ENCODE measurements at places on chromosomes 5 and 9.

GRCh38 chr9:135907006-135907430, 328 bp downstream of the CAMSAP1 start:
- DNase-seq: no peak

GRCh38 chr9:112925058-112925641, 34.5 kb upstream of the SLC46A2 start:
- peak; percentile 31 for DNase-seq

DNA sequence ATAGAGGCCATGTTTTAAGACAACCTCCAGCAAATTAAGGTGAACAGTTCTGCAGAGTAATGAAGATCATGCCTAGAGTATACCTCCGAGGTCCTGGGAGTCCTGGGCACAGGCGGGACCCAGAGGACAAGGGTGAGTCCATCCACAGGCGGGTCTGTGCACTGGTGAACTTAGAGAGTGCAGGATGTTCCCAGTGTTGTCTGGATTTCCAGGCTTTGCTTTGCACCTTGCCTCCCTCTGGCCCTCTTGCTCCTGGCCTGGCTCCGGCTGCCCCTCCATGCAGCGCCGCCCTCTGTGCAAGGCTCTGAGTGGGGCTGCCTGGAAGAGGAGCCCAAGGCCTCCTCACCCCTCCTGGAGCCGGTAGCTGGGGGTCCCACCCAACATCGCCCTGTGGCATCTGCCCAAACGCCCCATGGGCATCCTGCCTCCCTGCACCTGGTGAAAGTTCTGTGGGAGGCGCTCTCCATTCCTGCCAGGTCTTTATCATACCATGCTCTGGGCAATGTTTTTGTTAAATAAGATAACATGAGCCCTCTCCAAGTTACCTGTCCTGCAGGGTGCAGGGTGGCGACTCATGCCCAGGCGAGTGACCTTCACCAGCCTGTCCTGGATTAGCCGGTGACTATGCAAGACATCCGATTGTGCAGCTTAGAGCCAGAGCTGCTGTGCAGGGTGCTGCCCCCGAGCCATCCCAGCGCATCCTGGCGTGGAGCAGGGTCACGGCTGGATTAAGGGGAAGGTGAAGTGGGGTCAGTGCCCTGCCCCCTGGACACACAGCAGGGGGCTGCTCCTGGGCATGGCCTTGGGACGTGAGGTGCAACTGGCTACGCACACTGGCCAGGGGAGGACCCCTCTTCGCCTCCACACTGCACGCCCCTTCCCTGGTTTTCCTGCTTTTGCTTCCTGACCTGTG, 41.3 kb upstream of the LPCAT1 start:
- DNase-seq: no peak

- DNase-seq: peak; percentile 20
Measured at GRCh38 chr5:64519263-64519662, 13.4 kb downstream of the RGS7BP start.

DNA sequence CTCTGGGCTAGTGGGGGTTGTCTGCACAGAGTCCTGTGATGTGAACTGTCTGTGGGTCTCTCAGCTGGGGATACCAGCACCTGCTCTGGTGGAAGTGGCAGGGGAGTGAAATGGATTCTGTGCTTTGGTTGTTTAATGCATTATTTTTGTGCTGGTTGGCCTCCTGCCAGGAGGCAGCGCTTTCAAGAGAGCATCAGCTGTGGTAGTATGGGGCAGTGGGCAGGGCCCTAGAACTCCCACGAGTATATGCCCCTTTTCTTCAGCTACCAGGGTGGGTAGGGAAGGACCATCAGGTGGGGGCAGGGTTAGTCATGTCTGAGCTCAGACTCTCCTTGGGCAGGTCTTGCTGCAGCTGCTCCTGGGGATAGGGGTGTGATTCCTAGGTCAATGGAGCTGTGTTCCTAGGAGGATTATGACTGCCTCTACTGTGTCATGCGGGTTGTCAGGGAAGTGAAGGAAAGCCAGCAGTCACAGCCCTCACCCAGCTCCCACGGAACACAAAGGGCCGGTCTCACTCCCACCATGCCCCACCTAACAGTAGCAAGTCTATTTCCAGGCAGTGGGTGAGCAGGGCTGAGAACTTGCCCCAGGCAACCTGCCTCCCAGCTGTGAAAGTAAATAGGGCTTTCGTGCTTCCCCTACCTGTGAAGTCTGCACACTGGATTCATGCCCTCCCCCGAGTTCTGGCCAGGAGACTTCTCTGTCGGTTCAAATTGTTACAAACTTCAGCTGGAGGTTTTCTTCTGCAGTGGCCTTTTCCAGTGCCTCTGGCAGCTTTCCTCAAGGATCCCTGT, 25.7 kb upstream of the FAM81B start:
- DNase-seq: no peak

- no peak for DNase-seq
Measured at GRCh38 chr5:1959231-1959630, 76.5 kb upstream of the IRX4 start.

GRCh38 chr9:28050941-28051340, 477.7 kb upstream of the C9orf72 start:
- DNase-seq: no peak

DNA sequence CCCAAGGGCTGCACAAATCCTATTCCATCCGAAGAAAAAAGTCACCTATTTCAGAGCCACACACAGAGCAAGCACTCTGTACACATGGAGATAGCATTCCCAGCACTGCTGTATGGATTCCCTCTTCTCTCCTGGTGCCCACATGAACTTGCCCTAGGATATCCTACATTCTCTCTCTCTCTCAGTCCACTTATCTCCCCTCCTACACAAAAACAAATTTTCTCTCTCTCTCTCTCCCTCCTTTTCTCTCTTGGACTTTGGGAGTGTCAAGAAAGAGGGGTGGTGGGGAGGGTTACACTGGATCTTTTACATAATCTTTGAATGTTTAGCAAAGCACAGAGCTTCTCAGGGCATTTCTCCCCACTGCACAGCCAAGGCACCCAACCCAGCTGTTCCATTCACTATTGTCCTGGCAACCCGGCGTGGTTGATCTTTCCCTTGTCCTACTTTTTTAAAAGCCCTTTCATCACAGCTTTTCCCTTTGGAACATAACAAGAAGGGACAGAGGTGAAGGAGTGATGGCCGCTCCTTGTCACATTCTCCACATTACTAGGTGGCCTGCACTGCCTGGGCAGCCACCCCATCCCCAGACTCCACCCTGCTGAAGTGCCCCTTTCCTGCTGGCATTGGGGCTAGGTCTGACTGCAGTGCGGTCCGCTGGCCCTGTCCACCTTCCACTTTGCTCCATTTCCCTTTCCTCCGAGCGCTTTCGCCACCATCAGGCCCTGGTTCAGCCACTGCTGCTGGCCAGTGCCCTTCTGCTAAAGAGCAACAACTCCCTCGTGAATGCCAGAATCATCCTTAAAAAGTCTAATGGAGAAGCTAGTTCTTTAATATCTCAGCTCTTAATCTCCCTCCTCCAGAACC, 22.2 kb upstream of the SLC1A3 start:
- no peak for DNase-seq

- DNase-seq: no peak
Measured at GRCh38 chr5:40378396-40379177, 301.1 kb upstream of the PTGER4 start.

DNA sequence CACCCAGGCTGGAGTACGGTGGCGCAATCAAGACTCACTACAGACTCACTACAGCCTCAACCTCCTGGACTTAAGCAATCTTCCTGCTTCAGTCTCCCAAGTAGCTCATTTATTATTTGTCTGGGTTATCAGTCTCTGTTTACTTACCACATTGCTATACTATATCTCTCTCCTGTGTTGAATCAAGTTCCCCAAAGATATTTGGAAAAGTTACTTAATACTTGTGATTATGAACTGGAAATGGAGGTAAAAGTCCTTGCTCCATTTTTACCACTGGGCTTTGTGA, 55.6 kb downstream of the ANGPTL2 start:
- no peak for DNase-seq

DNA sequence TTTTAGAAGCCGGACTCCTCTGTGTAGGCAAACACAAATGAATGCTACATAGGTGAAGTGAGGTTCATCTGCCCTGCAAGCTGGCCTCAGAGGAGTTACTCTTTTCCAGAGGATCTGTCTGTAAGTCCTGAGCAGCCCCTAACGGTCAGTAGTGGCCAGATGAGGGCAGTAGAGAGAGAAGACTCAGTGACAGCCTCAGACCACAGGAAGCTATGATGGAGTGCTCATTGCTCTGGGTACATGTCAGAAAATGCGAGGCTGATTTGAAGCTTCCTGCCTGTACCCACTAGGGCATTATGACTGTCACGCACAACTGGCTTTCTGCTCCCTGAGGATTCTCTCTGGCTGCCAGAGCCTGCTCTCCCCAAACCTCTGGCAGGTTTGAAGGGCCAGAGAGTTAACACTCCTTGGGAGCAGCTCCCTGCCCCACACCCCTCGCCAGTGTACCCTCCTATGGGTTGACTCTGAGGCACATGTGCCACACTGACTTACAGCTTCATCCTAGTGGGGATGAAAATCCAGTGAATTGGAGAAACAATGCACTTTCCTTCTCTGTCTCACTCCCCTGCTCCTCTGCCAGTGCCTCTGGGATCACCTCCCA, 141.5 kb downstream of the GABRG2 start:
- no peak for DNase-seq

DNA sequence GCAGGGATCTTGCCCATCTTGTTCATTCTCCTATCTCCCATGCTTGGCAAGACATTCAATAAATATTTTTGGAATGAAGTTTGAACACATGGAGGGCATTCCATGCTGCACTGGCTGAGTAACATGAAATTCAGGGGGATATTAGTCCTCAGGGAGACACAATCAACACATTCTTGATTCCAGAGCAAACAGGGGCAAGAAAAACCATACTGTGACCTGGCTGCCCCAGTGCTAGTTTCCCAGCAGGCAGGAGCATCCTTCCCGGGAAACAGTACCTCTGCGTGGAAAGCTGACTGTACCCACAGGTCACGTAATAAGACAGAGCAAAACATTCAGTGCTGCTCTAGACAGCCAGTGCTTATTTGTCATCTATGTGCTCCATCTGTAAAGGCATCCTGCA, 66.3 kb upstream of the SPOCK1 start:
- no peak for DNase-seq

- DNase-seq: no peak
Measured at GRCh38 chr5:51632027-51632426, 248.8 kb downstream of the ISL1 start.

- no peak for DNase-seq
Measured at GRCh38 chr5:150303660-150304386, 1.1 kb upstream of the ARSI start.

GRCh38 chr5:1292139-1292538, 2.7 kb downstream of the TERT start:
- peak; percentile 18 for DNase-seq

DNA sequence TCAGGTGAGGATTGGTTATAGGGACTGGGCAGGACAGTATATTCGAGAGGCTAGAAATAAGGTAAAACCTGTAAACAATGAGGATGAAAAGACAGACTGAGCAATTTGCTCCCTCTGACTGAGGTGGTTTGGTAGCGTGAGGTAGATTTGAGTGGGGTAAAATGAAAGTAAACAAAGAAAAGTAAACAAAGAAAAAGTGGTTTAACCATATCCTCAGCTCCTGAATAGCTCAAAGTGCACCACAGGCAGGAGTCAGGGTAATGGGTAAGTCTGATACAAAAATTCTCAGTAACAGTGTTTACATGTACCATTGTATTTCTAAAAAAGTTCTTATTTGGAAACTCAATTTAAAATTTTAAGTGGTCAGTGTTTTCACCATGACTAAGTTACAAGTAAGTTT, 203.1 kb upstream of the ARRDC3 start:
- DNase-seq: peak; percentile 0

- no peak for DNase-seq
Measured at GRCh38 chr5:97623441-97623840, 440.4 kb upstream of the RIOK2 start.

GRCh38 chr5:74940782-74941353, 74.7 kb upstream of the FAM169A start:
- DNase-seq: no peak

GRCh38 chr5:121890297-121890858, 38.7 kb downstream of the FTMT start:
- no peak for DNase-seq

- DNase-seq: no peak
Measured at GRCh38 chr9:70450738-70451137, 36.3 kb upstream of the KLF9 start.

DNA sequence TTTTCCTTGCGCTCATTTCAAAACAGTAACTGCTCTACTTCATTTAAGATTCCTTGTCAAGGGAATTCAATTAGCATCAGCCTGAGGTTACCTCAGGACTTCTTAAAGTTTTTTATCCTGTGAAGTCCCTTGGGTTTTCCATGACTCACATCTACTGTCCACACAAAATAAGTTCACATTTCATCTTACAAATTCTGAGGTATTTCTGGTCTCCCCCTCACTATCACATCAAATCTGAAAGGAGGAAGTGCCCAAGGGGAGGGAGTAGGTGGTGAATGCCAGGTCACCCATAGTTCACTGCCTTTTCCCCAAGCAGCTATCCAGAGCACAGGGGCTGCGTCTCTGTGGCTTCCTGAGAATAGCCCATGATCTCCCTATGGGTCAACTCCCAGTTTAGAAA, 227.1 kb upstream of the NREP start:
- no peak for DNase-seq

DNA sequence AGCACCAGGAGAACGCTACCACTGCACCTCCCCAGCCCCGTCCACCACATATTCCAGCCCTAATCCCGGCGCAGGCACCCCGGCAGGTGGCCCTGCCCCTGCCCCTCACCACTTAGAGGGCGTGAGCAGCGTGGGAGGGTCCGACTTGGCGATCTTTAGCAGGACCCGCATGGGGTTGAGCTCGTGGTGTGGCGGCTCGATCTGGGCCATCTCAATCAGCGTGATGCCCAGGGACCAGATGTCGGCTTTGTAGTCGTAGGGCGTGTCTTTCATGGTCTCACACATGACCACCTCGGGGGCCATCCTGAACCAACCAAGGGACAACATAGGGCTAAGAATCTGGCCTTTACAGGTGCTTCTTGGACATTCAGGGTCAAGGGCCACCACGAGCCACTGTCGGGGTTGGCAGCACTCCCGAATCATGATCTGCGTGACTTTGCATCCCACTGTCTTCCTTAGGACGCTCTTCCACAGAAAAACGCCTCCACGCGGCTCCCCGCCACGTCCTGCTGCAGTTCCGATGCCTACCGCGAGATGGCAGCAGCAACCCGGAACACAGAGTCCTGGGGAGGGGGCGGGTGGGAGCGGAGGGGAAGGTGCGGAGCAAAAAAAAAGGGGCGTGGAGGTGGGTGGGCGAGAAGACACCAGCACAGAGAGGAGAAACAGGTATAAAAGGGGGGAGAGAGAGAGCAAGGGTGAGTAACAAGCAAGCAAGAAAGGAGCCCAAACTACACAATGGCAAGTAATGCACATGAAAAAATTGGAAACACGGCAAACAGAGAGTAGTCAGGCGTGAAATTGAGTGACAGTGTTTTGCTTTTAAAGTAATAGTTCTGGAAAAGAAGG, 81.3 kb downstream of the STK10 start:
- no peak for DNase-seq

Measured in DMS153 (cell line).